ENCODE measurements at places on chromosomes 12 and 14. TPM values are rescaled to one million over a fixed set of nuclear protein-coding genes. Genes with fewer than 3 reads are reported as not detected.

DNA sequence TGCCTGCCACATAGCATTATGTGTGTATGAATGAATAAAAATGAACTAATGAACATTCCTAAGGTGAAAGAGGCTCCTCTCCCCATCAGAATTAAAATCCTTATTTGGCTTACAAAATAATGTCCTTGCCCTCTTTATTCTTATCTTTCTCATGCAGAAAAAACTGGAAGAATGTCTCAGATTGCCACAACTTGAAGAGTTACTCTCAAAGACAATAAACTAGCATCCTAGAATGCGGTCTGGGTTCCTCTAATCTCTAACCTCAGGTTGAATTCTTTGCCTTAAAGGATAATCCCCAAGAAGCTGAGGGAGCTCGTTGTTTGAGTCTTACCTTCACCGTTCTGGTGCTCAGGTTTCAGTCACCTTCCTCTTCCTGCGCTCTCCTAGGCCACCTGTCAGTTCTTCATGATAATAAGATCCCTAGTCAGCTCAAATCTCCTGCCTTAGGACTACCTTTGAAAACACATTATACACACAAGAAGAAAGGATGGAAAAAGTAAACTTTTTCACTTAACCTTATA is 147.1 kb downstream of the PHLDA1 start:
- no peaks in the 10 kb centered on the region for H3K4me1 ChIP-seq
- H3K27ac ChIP-seq = no peak overlapping the region

GRCh38 chr12:40313928-40314327 is 89.1 kb downstream of the LRRK2 start:
- no peaks in the 10 kb centered on the region for H3K27me3 ChIP-seq
- H3K4me3 ChIP-seq = no peak overlapping the region
- H3K36me3 ChIP-seq = no peaks in the 10 kb centered on the region
- H3K4me1 ChIP-seq = no peaks in the 10 kb centered on the region
- H3K27ac ChIP-seq = no peak overlapping the region
- no peak for DNase-seq

DNA sequence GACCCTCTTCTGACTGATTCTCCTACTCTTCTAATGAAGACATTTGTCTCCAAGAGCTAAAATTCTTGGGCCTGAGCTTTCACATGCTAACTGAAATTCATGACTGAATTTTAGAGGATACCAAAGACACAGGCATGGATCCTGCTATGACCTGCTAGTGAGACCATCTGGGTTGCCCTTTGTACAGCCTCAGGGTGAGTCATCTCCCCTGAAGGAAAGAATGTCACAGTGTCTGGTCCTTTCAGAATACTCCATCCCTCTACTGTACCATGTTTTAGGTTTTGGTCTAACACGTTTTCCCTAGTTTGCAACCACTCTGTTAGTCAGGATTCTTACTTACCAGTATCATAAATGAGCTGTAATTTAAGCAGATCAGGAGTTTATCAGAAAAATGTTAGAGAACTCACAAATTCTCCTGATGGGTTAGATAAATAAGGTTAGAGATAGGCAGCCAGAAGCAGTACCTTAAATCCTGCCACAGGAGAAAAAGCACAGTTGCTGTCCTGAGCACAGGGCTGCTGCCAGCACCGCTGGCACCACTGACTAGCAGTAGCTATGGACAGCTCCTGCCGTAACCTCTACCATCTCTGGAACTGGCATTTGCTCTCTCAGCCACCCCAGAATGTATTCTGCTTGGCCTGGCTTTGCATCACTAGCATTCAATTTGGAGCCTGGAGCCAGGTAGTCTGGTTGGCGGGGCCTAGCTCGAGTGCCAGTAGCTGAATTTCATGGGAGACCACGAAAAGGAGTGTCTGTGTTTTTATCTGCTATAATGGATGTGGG is 127.6 kb downstream of the ANO6 start:
- H3K27ac ChIP-seq = no peak overlapping the region
- DNase-seq = no peak
- H3K36me3 ChIP-seq = peaks cover 11% of the 10 kb centered on the region
- H3K27me3 ChIP-seq = no peaks in the 10 kb centered on the region
- H3K4me1 ChIP-seq = no peaks in the 10 kb centered on the region
- H3K4me3 ChIP-seq = no peak overlapping the region

DNA sequence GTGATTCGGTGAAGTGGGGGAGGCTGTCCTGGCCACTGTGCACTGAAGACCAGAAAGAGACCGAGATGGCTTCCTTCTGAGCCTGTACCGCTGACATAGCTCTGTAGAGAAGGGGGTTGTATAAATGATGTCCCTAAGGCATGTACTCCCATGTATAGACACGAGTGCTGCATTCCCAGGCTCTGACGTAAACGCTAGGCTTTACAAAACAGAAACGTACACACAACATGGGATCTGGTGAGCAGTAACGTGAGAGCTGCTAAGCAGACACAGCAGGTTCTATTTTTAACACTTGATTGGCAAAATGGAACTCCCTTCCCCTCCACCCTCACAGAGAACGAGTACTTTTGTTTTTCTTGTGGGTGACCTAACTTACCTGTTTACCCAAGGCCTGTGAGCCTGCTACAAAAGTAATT is 35.9 kb downstream of the ACADS start:
- peaks cover 10% of the 10 kb centered on the region for H3K36me3 ChIP-seq
- no peak for DNase-seq
- H3K4me1 ChIP-seq = peaks cover 6% of the 10 kb centered on the region
- H3K27ac ChIP-seq = no peak overlapping the region
- H3K27me3 ChIP-seq = no peaks in the 10 kb centered on the region

DNA sequence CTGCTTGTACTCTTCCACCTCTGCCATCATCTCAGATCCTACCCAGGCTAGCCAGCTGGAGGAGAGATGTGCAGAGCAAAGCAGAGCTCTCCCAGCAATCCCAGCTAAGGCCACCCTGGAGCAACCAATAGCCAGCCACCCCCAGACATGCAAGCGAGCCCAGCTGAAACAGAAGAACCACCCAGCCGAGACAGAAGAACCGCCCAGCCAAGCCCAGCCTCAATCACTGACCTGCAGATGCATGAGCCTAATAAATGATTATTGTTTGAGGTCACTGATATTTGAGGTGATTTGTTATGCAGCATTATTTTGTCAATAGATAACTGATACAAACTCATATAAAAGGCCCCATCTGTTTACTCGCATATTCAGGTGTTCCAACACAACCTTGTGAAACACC is 106.3 kb downstream of the SCARB1 start:
- H3K36me3 ChIP-seq = no peaks in the 10 kb centered on the region
- H3K27ac ChIP-seq = no peak overlapping the region
- H3K4me3 ChIP-seq = no peak overlapping the region
- H3K4me1 ChIP-seq = peaks cover 4% of the 10 kb centered on the region
- no peak for DNase-seq

GRCh38 chr14:75972801-75973421 is 8.9 kb downstream of the TGFB3 start:
- no peaks in the 10 kb centered on the region for H3K27me3 ChIP-seq
- DNase-seq = no peak
- H3K4me1 ChIP-seq = peaks cover 2% of the 10 kb centered on the region
- H3K27ac ChIP-seq = no peak overlapping the region
- H3K4me3 ChIP-seq = no peak overlapping the region

DNA sequence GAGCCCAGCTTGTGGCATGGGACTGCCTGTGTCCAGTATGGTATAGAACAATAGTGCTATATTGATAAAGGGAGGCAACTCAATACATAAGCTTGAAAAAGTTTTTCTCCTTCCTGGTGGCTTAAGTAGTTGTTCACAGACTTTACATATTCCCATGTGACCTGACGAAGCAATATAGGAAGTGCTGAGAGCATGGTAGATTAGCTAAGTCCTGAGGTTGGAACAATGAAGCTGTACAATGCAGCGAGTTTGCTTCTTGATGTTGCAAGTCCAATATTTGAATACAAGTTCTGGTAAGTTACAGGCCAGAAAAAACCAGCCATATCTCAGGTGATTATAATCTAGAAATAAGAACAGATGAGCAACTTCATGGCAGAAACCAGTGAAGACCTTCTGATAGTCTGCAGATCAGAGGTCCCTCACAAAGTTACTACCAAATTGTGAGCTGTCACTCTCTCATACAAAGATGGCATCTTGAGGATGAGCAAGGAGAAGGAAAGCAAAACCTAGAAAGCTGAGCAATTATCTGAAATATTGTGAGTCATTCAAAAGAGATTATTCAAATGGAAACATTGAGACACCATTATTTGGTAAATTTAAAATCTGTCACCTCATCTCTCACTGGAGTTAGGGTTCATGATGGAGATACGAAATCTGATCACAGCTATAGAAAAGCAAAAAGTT is 72.9 kb upstream of the BTG1 start:
- no peaks in the 10 kb centered on the region for H3K4me1 ChIP-seq
- H3K36me3 ChIP-seq = no peaks in the 10 kb centered on the region
- DNase-seq = no peak
- no peak overlapping the region for H3K4me3 ChIP-seq
- H3K27ac ChIP-seq = no peak overlapping the region
- H3K27me3 ChIP-seq = no peaks in the 10 kb centered on the region

DNA sequence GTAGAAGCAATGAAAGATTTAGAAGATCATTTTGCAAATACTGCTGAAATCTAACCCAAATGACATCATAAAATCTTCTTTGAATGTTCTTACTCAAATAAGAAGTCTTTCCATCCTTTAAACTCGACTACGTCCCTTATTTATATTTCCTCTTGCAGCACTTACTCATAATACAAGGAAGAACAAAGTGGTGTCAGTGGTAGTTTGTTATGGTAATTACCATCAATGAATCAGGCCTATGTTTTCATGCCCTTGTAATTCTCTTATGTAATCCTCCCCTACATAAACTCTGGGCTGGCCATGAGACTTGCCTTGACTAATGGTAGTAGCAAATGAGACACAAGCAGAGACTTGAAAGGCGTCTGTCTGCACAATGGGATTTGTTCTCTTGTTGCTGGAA is 17.0 kb downstream of the EEA1 start:
- H3K4me1 ChIP-seq = no peaks in the 10 kb centered on the region
- no peaks in the 10 kb centered on the region for H3K27me3 ChIP-seq
- no peak for DNase-seq
- H3K27ac ChIP-seq = no peak overlapping the region

DNA sequence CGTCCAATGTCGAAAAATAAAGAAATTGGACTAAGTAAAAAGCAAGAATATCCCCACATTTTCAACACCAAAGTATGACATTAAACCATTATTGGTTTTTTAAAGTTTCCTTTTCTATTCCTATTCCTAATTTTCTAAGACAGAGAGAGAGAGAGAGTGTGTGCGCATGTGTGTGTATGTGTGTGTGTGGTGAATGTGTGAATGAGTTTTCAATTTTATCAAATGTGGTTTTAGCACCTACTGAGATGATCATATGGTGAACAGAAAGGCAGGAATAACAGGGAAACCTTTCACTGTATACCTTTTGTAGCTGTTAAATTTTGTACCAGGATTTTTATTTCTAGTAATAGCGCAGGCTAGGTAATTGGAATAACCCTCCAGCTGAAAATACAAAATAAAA is 80.4 kb upstream of the RAP1B start:
- no peak overlapping the region for H3K27ac ChIP-seq
- H3K36me3 ChIP-seq = no peaks in the 10 kb centered on the region
- DNase-seq = no peak
- H3K4me3 ChIP-seq = no peak overlapping the region
- no peaks in the 10 kb centered on the region for H3K27me3 ChIP-seq

The NPAS3 gene
- total RNA-seq = 0.60 TPM

The ING4 gene
- total RNA-seq = 21.7 TPM

The CSRP2 gene
- 228 TPM for total RNA-seq

The RERGL gene
- total RNA-seq = not detected

Data from H1 (cell line).